WERI-Rb-1 (cell line): ENCODE measurements at places on chromosomes 6 and 20.

DNA sequence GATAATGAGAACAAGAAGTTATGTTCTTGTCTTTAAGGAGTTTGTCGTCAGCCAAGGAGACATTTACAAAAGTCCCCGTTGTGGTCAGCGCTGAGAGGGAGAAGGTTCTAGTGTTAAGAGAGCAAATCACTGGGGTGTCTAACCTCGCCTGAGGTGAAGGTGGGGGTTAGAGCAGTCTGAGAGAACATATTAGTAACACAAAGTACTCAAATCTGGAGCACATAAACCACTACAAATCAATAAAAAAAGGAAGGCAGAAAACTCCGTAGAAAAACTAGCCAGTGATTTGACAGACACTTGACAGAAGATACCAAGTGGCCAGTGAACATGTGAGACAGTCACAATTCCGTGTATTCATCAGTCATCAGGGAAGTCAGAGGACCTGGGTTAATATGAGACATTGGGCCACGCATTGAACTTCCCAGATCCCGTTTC lies 45.4 kb downstream of the CDS2 start:
- no peak for DNase-seq

DNA sequence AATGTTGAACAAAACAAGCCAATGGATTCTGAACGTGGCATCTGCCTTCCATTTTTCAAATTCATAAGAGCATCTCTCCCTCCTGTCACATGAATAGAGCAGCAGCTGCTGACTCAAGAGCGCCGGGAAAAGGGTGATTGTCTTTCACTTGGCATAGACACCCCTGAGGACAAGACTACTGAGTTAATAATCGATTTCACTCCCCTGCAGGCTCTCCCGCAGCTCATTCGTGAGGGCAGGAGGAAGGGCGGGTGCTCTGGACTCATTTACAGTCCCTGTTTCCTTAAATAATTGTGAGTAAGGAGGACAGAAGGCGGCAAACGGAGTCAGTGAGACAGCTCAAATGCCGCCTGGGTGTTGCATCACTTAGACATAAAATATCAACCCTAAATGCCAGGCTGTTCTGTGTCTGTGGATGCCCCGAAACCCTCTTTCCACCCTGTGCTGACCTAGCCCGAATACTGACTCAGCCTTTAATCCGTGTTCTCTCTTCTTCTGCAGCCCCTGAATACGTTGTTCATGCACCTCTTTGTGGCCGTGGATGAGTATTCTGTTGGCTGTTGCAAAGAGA lies 21.6 kb downstream of the CFAP61 start:
- DNase-seq: no peak

- no peak for DNase-seq
Measured at GRCh38 chr6:121951918-121952379, 447.5 kb upstream of the HSF2 start.

DNA sequence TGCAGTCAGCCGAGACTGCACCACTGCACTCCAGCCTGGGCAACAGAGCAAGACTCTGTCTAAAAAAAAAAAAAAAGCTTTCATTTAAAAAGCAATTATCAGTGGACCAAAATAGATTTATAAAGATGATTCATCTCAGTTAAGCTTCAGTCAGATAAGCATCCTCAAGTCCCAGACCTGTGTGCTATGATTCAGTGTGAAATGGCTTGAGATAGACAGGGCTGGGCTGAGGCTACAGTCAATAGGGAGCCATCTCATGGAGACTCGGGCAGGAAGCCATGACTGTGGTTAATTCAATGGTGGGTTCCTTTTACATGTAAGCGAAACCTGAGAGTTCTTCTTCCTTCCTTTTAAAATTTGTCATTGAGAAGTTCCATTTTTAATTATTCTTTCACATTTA lies 276.0 kb downstream of the TFAP2A start:
- DNase-seq: no peak
